Activated CD8-positive, alpha-beta T cell treated with anti-CD3 and anti-CD28 coated beads, Interleukin-2, amount 10 ng/mL, durations not matched to agents 7 days and 5 days (primary cell): ENCODE measurements at places on chromosomes 5 and 9. TPM values are rescaled to one million over a fixed set of nuclear protein-coding genes. Genes with fewer than 3 reads are reported as not detected.

Gene PCDHB7
- total RNA-seq: not detected

Gene PCDHA12
- total RNA-seq: not detected

Gene FCHO2
- 0.34 TPM for total RNA-seq

Gene SLCO6A1
- not detected for total RNA-seq

Gene CDH6
- not detected for total RNA-seq

Gene CCNJL
- total RNA-seq: 0.23 TPM

Gene PHF24
- not detected for total RNA-seq

Gene RECK
- 7.3 TPM for total RNA-seq

Gene TYRP1
- total RNA-seq: not detected

Gene HAVCR2
- 78.7 TPM for total RNA-seq
